ENCODE measurements at places on chromosomes 6 and 20.

GRCh38 chr20:53157443-53158408 lies 185.6 kb downstream of the TSHZ2 start:
- DNase-seq, result peak; percentile 24

DNA sequence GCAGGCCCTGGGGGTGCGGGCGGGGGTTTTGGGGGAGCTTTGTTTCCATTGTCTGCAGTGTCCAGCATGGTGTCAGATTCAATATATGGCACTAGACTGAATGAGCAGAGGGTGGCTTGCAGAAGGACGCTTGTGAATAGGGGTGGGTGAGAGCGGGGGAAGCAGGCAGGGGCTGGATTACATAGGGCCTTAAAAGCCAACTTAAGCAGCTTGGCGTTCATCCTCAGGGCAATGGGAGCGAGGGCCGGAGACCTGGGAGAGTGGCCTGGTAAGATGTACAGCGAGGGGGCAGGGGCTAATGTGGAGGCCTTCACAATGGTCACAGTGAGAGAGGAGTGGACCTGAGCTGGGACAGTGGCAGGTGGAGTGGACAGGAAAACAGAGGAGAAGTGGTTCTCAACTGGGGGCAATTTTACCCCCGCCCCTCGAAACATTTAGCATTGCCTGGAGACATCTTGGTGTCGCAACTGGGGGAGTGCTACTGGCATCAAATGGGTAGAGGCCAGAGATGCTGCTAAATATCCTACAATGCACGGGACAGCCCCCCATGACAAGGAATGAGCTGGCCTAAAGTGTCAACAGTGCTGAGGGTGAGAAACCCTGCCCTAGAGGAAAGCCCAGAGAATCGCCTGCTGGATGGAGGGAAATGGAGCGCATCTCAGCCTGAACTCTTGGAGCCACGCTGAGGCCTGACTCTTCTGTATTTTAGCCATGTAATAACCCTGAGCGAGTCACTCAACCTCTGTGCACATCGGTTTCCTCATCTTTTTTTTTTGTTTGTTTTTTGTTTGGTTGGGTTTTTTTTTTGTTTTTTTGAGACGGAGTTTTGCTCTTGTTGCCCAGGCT lies 15.1 kb upstream of the BAK1 start:
- no peak for DNase-seq

DNA sequence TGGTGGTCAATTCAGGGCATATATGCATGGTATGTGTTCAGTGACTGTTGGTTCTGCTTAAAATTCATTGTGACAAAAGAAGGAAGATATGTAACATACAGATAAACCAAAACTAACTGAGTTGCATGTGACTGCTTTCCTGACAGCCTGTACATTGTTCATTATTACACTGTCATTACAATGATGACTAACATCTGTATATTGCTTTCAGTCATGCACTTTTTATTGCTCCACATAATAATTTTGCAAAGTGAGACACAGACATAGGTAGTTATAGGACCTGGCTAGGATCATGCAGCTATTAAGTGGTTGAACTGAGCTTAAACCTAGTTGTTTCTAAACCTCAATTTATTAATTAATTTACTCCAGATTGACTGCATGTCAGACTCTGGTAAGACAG lies 703.2 kb downstream of the HDGFL1 start:
- no peak for DNase-seq

GRCh38 chr6:126127659-126128058 lies 141.3 kb downstream of the TRMT11 start:
- DNase-seq, result no peak

DNA sequence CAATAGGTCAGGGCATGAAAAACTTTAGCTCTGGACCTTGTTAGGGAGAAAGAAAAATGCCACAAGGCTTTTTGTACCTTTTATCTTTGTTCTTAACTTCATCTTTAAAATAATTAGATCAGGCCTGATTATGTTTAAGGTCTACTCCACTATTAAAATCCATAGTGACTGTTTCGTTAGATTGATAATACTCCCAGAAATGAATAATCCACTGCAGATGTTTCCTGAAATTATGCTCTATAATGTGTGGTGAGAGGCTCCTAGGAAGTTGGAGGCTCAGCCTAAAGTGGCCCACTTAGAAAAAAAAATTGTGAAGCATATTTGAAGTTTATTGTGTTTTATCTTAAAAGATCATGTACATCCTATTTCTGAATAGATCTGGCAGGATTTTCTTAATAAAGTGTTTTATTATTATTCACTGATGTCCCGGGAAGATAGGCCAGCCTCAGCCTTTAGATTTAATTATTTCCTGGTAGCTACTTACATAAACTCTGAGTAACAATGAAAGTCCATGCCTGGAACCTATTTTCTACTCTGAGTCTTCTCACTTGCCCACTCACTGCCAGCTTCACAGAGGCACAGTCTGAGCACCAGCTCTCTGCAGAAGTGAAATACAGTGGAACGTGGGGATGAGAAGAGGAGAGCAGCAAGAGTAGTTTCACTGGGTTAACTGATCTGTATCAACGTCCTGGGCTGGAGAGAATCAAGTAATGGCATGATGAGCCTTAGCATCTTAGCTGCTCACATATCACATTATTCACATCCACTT lies 126.8 kb upstream of the TMEM170B start:
- no peak for DNase-seq

GRCh38 chr6:155426408-155426945 lies 29.2 kb downstream of the NOX3 start:
- no peak for DNase-seq

Data from hepatic stellate cell (primary cell).